ENCODE measurements at places on chromosomes 7 and 10.

GRCh38 chr10:105187243-105187642 is 546.2 kb downstream of the SORCS3 start:
- DNase-seq, result no peak

- no peak for DNase-seq
Measured at GRCh38 chr10:78205457-78206016, 171.9 kb downstream of the RPS24 start.

DNA sequence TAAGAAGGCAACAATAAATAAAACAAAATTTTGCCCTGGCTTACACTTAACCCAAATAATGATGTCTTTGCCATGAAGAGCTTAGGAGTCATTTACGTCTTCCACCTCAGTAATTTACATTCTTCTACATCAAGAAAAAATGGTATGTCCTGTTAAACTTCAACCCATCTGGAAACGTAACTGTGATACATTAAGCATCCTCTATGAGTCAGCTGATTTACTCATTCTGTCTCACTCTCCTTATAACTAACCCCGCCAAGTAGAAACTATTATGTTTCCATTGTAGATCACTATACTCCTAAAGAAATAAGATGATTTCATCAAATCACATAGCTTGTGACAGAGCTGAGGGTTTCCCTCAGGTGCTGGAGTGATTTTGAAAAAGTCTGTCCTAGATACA is 330.7 kb downstream of the CDC14C start:
- DNase-seq, result no peak

- DNase-seq, result no peak
Measured at GRCh38 chr7:22561321-22561811, 61.4 kb upstream of the STEAP1B start.

DNA sequence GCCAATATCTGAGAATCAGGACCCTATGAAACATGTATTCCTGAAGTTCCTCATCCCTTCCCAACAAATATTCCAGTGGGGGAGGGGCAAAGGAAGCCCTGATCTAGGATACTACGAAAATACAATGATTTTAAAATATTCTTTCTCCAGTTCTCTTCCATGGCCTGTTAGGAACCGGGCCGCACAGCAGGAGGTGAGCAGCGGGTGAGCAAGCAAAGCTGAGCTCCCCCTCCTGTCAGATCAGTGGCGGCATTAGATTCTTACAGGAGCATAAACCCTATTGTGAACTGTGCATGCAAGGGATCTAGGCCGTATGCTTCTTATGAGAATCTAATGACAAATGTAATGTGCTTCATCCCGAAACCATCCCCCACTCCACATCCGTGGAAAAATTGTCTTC is 370.8 kb downstream of the WDR11 start:
- no peak for DNase-seq

- DNase-seq, result peak; percentile 37
Measured at GRCh38 chr10:74824184-74824899, 2.1 kb upstream of the KAT6B start.

- DNase-seq, result no peak
Measured at GRCh38 chr7:26507108-26507987, 215.7 kb downstream of the SNX10 start.

DNA sequence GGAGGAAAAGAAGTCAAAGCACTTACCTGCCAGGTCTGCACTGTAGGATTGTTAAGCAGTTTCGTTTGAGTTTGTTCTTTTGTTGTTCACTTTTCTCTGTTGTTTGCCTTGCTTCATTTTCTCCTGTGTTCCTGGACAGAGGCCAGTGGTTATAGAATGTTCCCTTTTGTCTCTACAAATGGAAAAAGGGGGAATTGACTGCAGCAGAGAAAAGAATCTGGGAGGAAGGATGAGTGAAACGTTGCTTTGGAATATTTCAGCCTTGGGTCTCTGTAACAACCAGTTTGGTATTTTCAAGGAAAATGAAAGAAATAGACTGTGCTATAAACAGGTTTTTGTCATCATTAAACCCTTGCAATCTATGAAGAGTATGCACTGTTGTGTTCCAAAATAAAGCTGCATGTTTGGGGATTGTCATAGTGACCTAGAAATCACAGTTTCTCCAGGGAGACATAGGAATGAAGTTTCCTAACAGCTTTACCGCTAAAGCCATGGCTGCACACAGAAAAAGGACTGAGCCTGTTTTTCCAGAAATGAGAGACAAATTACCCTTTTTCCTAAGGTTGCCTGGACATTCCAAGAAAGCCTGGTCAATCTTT is 60.8 kb upstream of the HABP2 start:
- no peak for DNase-seq

GRCh38 chr10:112526906-112527305 is 79.9 kb downstream of the VTI1A start:
- DNase-seq, result no peak
